ENCODE measurements at places on chromosomes 4 and X.

DNA sequence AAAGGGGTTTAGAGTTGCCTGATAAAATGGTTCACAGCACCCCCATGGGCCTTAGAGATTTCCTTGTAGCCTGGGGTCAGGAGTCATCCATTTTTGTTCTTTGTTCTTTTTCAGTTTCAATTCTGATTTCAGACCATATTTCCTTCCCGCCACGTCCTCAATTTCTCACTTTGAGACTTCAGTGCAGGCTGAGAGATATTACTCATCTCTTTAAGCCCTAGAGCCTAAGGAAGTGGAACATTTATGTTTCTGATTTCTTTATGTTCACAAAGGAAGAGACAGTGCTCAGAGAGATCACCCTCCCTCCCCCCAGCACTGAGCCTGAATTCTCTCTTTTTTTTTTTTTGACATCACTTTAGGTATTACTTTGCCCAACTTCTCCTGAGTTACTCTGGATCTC, 56.3 kb downstream of the MSN start:
- DNase-seq, result no peak

DNA sequence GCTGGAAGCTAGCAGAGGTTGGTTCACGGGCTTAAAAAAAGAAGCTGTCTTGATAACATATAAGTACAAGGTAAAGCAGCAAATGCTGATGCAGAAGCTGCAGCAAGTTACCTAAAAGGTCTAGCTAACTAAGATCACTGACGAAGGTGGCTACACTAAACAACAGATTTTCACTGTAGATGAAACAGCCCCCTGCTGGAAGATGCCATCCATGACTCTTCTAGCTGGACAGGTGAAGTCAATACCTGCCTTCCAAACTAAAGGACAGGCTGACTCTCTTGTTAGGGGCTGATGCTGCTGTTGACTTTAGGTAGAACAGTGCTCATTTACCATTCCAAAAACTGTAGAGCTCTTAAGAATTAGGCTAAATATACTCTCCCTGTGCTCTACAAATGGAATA, 99.5 kb downstream of the FBXW7 start:
- DNase-seq, result no peak

DNA sequence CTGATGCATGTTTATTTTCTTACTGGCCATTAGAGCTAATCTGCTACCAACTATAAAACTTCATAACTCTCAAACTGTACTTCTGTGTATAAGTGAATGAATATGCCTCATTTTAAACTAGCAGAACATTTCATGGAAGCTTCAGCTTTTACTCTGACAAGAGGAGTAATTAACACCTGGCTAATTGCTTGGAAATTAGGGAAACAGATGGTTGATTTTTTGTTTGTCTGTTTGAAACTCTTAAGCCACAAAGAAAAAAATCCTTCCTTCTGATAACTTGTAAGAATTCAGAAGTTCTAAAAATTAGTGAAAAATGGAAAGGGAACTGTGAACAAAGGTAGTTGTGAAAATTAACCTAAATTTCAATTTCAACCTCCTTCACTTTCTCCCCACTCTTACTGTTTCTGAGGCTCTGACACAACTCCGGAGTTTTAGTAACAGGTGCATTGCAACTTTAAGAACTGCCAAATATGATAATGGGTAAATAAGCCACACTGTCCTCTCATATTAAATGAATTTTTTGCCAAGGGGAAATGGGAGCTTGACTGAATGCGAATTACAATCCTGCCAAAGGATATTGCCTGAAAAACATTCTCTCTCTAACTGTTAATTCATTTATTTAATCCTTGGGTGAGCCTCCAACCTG, 1.0 kb downstream of the EGF start:
- no peak for DNase-seq

GRCh38 chrX:40065296-40066046, 32.3 kb downstream of the BCOR start:
- no peak for DNase-seq

DNA sequence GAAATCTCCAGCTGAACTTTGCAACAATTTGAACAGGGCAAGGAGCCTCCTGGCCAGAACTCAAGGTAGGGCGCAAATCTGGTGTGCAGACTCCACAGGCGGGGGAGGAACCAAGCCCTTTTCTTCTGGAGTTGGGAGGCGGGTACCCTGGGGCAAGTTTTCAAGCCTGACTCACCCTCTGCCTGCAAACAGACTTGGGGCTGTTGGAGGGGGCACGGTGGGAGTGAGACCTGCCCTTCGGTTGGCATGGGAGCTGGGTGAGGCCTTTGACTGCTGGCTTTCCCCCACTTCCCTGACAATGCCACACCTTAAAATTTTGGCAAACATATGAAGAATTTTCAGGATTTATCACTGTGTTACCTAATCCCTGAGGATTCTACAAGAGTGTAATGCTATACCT, 709.8 kb upstream of the DIAPH2 start:
- DNase-seq, result no peak

DNA sequence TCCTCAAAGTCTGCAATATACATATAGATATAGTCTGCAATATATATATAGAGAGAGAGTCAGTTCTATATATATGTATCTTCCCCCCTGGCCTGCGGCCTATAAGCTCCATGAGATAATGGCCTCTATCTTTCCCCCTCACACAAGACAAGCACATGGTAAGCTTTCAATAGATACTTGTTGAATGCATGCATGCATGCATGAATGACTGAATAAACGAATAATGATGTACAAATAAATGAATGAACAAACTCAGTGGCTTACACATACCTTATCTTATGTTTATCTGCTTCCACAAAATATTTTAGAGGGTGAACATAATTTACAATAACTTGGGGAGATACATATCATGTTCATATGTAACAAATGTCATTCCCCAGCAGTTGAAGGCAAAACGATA, 6.3 kb upstream of the GPM6A start:
- no peak for DNase-seq

DNA sequence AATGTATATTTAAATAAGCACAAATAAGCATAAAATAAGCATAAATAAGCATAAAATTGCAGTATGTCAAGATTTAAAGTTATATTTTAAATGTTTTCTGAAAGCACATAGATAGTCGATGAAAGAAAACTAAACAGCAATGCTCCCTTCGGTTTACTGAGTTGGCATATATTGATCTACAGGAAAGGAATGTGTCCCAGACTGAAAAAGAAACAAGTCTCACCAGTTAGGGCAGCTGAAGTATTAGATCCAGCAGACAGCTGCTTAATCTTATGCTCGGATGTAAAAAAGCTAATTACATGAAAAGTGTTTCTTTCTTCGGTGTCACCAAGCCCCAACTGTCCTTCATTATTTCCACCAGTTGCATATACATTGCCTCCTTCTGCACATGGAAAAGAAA, 8.7 kb downstream of the RPGR start:
- DNase-seq, result no peak

GRCh38 chrX:72536542-72536941, 36.1 kb downstream of the HDAC8 start:
- no peak for DNase-seq

Measured in NCI-H1417 treated with DMSO at 0.1 percent for 48 hours (cell line).